ENCODE measurements at places on chromosomes 3 and 15.

DNA sequence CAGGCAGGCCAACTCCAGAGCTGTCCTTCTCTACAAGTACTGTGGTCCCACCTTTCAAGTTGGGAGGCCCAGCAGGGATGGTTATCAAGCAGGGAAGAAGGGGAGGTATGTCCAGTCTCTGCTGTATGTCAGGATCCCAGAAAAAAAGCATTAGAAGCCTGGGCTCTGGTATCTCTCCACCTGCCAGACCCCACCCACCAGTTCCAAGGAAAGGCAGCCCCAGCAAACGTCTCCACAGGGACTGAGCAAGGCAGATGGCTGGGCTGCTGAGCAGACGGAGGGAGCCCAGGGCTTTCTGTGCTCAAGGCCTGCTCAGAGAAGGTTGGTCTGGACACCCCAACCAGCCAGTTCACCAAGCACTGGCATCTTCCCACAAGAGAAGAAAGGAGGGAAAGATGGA lies 287.8 kb downstream of the XXYLT1 start:
- no peak for DNase-seq

- DNase-seq: no peak
Measured at GRCh38 chr3:31486865-31487533, 45.7 kb upstream of the STT3B start.

- DNase-seq: no peak
Measured at GRCh38 chr3:55884066-55884465, 397.0 kb upstream of the WNT5A start.

- DNase-seq: no peak
Measured at GRCh38 chr15:41025393-41025792, 72.1 kb downstream of the CHAC1 start.

DNA sequence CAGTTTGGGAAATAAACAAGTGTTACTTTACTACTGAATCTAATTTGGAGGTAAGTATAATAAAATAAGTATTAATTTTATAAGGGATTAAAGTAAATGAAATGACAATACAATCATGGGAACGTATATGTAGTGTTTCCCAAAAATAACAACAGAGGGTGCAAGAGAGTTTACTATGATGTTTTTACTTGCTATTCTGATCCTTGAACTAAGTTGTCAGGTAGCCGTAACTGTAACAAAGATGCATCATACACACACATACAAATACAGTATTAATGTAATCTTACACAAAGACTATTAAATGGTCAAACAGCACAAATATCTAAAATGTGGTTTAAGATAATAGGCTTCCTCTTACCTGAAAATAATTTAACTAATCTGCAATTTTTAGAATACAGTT lies 311.4 kb downstream of the TBC1D5 start:
- DNase-seq: no peak

DNA sequence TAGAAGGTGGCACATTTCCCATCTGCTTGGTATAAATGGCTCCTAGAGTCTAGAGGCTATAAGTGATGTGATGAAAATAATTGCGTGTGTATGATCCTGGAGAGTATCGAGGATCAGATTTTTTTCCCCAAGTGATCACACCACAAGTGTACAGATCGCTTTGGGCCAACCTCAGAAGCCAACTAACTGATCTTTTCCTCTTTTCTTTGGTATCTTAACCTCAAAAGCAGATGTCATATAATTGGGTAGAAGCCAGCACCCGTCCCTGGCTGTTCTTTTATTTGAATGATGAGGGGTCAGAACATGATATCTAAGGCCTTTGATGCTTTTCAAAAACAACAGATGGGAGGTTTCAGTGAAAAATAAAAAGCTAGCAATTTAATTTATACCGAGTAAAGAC lies 3.3 kb downstream of the P2RY14 start:
- no peak for DNase-seq

- no peak for DNase-seq
Measured at GRCh38 chr3:11602239-11602840, 41.4 kb downstream of the VGLL4 start.

DNA sequence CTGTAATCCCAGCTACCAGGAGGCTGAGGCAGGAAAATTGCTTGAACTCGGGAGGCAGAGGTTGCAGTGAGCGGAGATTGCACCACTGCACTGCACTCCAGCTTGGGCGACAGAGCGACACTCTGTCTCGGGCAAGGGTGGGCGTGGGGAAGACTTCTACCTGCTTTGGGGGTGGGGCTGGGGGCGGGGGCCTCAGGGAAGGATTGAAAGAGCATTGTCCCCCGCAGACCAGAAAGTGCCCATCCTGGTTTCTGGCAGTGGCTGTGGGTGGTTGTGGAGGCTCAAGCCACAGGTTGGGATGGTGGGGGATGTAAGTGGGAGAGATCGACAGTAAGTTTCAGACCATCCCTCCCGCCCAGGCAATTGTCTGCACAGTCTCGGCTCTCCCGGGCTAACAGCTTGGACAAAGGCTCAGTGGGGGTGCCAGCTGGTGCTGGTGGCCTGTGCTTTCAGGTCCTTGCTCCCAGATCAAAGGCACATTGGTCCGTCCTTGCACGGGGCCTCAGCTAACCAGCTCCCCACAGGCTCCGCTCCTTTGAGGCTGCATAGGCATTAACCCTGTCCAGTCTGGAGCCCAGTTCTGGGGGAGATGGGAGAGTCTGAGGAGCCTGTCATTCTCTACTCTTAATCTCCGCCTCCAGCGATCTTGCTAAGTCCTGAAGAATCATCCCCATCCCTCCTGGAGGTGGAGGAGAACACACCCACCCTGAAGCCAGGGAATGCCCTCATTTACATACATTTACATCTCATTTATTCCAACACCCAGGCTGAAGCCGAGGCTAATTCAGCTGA lies 8.6 kb downstream of the SCN5A start:
- no peak for DNase-seq

GRCh38 chr3:65854606-65855304 lies 184.0 kb downstream of the MAGI1 start:
- no peak for DNase-seq

DNA sequence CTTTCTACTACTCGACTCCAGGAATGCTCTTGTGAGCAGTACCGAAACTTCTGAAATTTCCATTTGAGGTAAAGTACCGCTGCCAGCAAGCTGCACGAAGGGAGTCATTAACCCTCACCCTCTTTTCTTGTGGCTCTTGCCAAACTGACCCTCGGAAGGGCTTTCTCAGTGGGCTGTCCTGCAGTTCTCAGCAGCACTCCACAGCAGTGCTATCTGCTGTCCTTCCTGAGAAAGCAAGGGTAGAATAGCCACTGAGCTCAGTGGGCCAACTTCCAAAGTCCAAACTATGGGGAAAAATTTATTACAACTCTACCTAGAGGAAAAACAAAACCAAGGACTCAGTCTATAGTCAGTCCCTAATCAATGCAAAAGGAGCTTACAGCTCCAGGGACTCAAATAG lies 38.5 kb upstream of the COL8A1 start:
- no peak for DNase-seq

DNA sequence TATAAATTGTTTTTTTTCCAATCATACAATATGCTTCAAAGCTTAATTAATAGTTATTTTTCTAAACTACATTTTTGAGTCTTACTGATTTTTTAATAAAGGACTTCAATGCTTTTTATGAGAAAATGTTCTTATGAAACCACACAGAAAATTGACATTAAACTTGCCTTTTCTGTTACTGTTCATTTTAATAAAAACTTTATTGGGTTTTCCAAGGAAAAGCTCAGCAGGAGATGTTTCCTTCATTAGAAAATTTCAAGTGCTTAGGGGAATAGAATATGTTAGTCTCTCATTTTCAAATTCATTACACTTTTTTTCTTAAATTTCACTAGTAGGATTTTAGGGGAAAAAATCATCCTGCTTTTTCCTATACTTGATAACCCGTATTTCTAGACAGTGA lies 711.4 kb downstream of the DIPK2A start:
- DNase-seq: no peak

DNA sequence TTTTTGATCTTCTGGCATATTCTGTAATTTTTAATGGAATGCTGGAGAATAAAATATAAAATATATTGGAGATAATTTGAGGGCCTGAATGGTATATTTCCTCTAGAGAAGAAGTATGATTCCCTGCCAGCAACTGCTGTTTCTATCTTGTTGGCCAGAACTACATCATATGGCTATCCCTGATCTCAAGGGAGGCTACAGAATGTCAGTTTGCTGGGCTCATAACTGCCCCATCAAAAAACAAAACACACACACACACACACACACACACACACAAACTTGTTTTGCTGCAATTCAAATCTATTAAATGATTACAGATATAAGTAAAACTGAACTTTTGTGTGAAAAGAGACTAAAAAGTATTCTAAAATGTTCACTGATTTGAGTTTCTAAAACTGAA lies 51.0 kb downstream of the RASA2 start:
- DNase-seq: no peak

DNA sequence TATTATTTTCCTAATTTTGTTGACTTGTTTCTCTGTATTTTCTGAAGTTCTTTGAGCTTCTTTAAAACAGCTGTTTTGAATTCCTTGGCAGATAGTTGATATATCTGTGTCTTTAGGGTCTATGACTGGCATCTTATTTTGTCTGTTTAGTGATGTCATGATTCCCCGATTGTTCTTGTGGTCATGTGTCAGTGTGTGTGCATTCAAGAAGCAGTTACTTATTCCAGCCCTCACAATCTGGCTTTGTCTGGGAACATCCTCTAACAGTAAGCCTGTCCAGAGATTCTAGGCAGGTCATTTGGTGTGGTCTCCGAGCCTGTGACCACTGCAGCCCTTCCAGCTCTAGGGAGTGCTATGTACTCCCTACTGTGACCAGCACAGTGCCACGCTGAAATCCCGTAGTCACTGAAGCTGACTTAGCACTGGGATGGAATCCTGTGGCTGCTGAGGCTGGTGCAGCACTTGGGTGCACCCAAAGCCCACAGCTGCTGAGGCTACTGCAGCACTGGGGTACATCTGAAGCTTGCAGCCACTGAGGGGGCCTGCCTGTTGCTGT lies 6.7 kb downstream of the LNP1 start:
- no peak for DNase-seq

GRCh38 chr3:40737343-40737742 lies 212.6 kb downstream of the ZNF621 start:
- DNase-seq: no peak

DNA sequence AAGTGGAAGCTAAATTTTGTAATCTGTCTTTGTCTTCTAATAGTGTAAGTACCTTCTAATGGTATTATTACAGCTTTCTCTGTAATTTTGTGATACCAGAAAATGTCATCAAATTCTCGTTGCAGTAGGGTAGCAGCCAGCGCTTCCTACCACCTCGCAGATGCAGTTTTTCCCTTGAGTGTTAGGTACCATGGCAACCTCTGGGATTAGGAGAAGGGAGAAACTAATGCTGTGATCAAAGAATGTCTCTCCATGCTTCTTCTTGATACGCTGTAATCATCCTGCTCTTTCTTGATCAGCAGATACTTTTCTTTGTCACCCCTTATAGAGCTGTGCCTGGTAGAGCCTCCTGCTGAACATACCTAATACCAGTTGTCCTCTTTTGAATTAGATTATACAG lies 27.7 kb downstream of the SRP14 start:
- no peak for DNase-seq

DNA sequence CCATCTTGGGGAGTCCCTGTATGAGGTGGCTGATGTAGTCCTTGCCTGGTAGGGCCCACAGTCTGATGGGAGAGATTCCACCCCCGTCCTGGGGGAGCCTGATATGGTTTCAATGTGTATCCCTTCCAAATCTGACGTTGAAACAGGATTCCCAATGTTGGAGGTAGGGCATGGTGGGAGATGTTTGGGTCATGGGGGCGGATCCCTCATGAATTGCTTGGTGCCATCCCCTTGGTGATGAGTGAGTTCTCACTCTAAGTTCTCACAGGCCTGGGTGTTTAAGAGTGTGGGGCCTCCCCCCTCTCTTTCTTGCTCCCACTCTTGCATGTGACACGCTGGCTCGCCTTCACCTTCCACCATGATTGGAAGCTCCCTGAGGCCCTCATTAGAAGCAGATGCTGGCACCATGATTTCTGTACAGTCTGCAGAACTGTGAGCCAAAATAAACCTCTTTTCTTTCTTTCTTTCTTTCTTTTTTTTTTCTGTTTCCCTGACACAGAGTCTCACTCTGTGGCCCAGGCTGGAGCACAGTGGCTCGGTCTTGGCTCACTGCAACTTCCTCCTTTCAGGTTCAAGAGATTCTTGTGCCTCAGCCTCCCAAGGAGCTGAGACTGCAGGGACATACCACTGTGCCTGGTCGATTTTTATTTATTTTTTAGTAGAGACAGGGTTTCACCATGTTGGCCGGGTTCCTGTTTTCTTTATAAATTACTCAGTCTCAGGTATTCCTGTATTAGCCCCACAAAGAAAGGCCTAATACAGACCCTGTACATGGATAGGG lies 28.6 kb downstream of the ITGA11 start:
- DNase-seq: no peak

DNA sequence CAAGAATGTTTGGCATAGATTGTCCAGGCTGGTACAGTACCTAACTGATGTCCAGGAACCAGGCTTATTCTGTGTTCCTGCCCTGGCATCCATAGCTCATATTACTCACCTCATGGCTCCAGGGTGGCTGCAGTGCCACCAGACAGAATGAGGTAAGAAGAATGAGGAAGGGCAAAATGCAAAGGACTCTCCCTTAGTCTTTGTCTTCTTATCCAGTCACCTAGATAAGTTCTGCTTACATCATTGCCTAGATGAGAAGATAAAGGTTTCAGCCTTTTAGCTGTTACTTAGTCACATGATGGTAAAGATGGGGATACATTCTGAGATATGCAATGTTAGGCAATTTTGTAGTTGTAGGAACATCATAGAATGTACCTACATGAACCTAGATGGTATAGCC lies 45.8 kb downstream of the CHP1 start:
- no peak for DNase-seq

GRCh38 chr15:98567951-98568350 lies 80.4 kb upstream of the IGF1R start:
- no peak for DNase-seq

GRCh38 chr3:177144922-177145321 lies 52.4 kb downstream of the TBL1XR1 start:
- peak; percentile 50 for DNase-seq

- no peak for DNase-seq
Measured at GRCh38 chr15:90769375-90769774, 52.2 kb downstream of the BLM start.

GRCh38 chr3:40930756-40931155 lies 268.5 kb upstream of the CTNNB1 start:
- no peak for DNase-seq

GRCh38 chr3:105529456-105529855 lies 162.7 kb downstream of the ALCAM start:
- DNase-seq: no peak

DNA sequence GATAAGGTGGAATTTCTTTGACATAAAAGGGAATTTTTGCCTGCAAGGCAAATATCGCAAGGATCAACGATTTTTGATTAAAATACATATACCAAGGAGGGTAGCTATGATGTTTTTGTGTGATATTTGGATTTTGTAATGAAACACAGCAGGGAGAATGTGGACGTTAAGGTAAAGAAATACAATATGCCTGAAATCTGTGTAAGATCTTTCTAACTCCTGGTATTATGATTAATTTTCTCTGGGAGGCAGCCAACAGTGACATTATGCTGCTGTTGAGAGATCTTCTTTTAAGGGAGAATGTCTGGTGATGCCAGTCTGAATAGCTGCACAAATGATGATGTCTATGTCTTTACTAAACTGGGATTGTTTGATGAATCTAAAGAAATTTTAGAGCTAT lies 972.2 kb downstream of the SQOR start:
- no peak for DNase-seq

GRCh38 chr15:60519218-60519617 lies 40.3 kb upstream of the ICE2 start:
- DNase-seq: no peak

- no peak for DNase-seq
Measured at GRCh38 chr3:30020380-30020779, 586.0 kb upstream of the TGFBR2 start.

Data from CD4-positive, alpha-beta T cell treated with Interleukin-6 at 100 ng/mL for 8 hours (primary cell).